Activated CD8-positive, alpha-beta memory T cell treated with anti-CD3 and anti-CD28 coated beads, Interleukin-2, amount 10 ng/mL, durations not matched to agents 7 days and 5 days (primary cell): ENCODE measurements at places on chromosomes 4 and X.

- no peak for DNase-seq
Measured at GRCh38 chr4:5710961-5711478, at the start of gene EVC. TSS of gene EVC (plus strand) at chr4:5711201. CDS start at chr4:5711381, 180 bp downstream.

DNA sequence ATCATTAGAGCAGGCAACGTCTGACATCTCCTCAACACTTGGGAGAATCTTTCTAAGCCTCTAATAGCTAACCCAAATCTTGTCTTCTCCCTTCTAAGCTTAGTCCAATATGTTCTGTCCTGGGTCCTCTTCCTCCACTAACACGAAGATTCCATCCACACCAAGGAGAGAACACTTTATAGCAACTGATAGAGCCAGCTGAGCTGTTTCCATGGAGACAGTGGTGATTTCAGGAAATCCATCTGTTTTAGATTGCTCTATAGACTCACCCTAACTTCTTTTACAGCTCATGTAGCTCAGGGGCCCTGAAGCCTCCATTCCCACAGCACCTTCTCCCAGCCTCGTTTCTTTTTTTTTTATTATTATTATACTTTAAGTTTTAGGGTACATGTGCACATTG lies 37.4 kb downstream of the SCD5 start:
- no peak for DNase-seq

DNA sequence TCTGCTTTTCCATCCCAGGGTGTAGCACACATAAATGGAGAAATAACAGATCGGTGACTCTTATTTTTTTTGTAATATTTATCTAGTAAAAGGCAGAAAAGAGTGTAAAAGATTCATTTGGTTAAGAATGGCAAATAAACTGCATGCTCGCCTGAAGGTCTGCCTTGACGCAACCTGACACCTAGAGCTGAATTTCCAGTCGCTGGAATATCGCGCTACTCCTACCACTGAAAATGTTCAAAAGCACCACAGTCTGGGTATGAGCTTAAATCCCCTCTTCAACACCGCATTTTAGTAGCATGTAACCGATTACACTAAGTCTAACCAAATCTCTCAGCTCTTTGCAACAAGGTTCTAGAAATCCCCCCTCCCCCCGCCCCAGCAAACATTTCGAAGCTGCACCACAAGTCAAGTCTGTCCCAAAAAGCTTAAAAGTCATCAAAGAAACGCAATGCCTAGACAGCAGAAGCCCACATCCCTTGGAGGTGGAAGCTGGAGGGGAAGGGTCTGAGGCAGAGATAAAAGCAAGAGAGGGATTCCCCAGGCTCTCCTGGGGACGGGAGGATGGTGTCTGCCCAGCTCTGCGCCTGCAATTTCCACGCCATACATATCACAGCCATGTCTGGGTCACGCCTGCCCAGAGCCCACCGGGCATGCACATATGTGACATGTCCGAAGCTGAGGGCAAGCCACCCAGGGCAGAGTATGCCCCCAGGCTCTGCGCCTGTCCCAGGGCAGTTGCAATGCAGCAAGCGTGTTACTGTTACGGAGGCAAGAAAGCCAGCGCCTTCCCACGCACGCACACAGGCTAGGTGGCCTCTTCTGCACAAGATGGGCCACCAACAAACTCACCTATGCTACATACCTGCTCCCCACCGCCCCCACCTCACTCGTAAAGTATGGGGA lies 1.4 kb downstream of the FGF13 start:
- no peak for DNase-seq

DNA sequence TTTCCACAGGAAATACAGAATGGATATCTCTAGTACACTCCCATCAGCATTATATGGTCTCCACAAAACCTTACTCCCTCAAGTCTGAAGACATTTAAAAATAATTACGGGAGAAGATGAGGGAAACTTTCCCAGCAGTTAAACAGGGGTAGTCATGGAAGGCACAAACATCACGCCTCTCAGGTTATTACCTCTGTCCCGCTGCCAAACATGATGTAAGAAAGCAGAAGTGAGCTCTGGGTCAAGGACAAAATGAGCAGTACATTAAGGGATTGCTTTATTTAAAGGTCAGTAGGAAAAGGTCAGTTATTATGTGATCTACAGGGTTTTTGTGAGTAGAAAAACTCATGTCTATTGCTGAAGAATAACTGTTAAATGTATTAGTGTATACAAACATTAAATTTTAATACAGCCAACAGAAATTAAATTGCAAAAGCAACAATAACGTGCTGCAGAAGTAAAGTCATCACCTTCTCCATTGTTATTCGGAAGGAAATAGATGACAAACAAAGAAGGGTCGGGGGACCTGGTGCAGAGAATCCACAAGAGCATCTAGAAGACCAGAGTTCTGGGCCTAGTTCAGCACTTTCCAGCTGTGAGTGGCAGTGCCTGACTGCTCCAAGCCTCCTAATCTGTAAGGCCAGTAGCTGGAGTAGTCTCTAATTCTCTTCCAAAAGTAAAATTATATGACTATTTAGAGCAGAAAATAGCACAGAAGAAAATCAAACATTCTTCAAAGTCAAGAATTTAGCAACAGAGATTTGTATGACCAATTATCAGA lies 171.2 kb downstream of the PPP3CA start:
- no peak for DNase-seq

GRCh38 chr4:1487106-1487505 lies 80.9 kb upstream of the NKX1-1 start:
- no peak for DNase-seq

GRCh38 chrX:114061226-114061625 lies 522.7 kb upstream of the HTR2C start:
- DNase-seq: no peak

- no peak for DNase-seq
Measured at GRCh38 chr4:58749206-58749605, 1639.0 kb upstream of the IGFBP7 start.

DNA sequence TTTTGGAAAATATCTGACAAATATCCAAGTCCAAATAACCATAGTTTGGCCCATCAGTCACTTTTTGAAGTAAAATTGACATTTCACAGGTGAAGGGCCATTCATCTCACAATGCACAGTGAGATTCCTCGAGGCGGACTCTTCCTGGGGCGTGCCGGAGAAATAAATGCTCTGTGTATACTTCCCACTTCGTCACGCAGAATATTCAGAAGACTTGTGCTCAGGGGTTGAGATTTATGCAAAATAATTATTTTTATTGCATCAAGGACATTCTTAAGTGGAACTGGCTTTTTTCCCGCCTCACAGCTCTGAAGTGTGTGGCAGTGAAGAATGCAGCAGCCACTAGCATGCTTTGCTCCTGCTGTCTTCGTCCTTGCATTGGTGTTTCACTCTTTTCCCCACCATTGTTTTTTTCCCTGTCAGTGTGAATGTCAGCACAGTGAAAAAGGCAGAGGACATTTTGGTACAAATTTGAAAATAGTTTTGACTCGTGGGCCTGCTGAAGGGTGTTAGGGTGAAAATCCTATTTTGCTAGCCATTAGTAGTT lies 70.6 kb downstream of the FAM193A start:
- DNase-seq: no peak

DNA sequence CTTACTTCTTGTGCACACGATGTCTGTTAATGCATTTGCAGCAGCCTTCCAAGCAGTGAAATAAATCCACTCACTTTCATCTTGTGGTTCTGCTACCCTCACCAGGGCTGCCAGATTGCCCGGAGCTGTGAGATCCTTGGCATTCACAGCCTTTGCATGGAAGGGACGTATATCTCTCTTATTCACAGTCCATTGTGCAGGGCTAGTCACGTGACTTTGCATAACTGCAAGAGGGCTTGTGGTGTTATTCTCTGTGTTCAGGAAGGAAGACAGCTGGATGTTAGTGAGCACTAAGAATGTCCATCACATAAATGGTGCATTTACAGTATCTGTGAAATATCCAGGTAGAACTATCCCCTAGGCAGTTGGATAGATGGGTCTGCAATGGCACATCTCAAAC lies 96.5 kb upstream of the BEND4 start:
- DNase-seq: no peak

- DNase-seq: no peak
Measured at GRCh38 chr4:128524311-128524710, 236.7 kb upstream of the PGRMC2 start.

GRCh38 chrX:153776120-153776599 lies 4.7 kb upstream of the SRPK3 start:
- no peak for DNase-seq

DNA sequence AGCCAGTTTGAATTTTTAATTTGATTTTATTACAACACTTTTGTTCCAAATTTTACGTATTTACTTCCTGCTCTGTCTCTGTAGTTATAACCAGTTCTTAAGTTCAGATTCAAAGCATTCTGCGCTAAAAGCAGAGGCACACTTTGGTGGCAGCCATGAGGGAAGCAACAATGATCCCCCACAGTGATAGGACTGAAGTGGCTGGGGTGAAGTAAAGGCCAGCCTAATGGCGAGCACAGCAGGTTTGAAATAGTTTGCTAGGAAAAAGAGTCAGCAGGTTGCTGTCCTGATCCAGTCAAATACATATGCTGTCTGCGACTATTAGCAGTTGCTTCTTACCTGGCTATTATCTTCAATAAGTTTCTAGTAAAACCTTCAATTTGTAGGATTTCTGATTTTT lies 176.3 kb downstream of the RPA4 start:
- DNase-seq: no peak

- DNase-seq: no peak
Measured at GRCh38 chrX:129641469-129641868, 13.3 kb downstream of the APLN start.

GRCh38 chr4:84258905-84259830 lies 239.9 kb downstream of the NKX6-1 start:
- DNase-seq: no peak

DNA sequence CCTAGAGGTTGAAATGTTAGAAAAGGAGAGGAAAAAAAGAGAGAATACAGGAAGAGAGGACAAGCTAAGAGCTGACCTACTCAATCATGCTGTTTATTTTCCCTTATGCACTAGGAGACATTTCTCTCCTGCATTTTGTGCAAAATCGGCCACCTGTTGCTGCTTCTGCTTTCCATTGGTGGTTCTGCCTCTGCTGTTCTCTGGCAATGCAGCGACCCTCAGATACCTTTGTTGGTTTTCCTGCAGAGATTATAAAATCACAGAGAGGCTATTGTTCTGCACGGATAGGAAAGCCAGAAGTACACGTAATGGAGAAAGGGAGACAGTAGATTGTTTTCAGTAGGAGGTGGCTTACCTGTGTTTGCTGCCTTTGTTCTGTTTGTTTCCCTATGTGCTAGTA lies 108.9 kb downstream of the UNC5C start:
- DNase-seq: no peak

- DNase-seq: no peak
Measured at GRCh38 chr4:147363514-147363913, 117.4 kb upstream of the EDNRA start.

- DNase-seq: no peak
Measured at GRCh38 chrX:128020701-128021100, 31.5 kb downstream of the ACTRT1 start.

DNA sequence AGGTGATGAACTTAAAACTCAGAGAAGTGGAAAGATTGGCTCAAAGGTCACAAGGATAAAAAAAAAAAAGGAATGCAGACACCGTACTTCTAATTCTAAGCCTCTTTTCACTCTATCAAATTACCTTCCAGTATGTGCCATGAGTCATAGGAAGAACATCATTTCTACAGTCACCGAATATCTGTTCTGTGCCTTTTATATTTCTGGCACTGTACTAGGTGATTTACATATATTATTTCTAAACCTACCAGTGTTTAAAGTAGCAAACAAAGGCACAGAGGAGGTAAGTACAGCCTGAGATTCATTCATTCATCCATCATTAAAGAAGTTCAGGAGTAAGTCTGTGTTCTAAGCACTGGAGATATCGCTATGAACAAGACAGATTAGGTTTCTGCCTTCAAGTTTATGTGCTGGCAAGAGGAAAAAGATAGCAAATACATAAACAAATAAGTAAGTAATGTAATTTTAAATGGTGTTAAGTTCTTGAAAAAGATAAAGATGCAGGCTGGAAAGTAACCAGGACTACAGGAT lies 65.3 kb downstream of the PALLD start:
- no peak for DNase-seq

GRCh38 chr4:68021185-68021584 lies 57.9 kb upstream of the TMPRSS11A start:
- no peak for DNase-seq

GRCh38 chr4:111718763-111719559 lies 426.3 kb upstream of the FAM241A start:
- no peak for DNase-seq

DNA sequence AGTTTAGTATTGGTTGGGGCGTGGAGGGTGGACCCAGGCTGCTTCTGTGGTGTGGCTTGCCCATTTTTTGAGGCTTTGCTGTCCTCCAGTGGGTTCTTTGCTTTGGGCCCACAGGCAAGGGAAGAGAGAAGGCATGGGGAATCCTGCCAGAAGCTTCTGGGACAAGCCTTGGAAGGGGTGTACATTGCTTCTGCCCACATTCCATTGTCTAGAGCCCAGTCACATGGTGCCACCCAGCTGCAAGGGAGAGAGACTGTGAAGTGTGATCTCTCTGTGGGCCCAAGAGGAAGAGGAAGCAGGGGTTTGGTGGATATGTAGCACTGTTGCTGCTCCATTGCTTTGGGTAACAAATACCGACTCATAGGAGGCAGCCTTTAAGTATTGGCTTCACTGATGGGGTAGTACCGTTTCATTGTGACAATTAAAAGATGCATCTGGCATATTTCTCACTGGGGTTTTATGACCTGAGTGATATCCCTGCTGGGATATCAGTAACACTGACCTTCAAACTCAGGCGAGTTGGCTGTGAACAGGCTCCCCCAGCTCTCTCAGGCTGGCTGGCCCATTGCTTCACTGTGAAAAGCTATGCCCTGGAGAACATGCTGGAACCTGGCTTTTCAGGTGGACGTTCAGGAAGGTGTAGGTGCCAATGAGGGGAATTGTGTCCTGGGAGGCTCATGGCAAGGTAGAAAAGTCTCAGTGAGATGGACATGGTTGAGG lies 85.9 kb downstream of the CLDN34 start:
- DNase-seq: no peak

- no peak for DNase-seq
Measured at GRCh38 chr4:173282626-173283025, 51.5 kb downstream of the HMGB2 start.

DNA sequence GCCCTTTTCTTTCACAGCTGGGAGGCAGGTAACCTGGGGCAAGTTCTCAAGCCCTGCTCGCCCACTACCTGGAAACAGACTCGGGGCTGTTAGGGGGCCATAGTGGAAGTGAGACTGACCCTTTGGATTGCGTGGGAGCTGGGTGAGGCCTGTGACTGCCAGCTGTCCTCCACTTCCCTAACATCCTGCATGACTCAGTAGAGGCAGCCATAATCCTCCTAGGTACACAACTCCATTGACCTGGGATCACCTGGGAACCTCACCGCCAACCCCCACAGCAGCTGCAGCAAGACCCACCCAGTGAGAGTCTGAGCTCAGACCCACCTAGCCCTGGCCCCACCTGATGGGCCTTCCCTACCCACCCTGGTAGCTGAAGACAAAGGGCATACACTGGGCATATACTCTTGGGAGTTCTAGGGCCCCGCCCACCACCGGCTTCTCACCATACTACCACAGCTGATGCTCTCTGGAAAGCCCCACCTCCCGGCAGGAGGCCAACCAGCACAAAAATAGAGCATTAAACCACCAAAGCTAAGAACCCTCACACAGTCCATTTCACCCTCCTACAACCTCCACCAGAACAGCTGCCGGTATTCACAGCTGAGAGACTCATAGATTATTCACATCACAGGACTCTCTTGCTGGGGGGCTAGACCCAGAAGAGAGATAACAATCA lies 61.1 kb upstream of the DCTD start:
- no peak for DNase-seq
